Colonic mucosa (tissue), 4 donors: ENCODE measurements at places on chromosomes 1 and 21. TPM values are rescaled to one million over a fixed set of nuclear protein-coding genes. Genes with fewer than 3 reads are reported as not detected.

Gene CD2
- total RNA-seq = 3.8 TPM

DNA sequence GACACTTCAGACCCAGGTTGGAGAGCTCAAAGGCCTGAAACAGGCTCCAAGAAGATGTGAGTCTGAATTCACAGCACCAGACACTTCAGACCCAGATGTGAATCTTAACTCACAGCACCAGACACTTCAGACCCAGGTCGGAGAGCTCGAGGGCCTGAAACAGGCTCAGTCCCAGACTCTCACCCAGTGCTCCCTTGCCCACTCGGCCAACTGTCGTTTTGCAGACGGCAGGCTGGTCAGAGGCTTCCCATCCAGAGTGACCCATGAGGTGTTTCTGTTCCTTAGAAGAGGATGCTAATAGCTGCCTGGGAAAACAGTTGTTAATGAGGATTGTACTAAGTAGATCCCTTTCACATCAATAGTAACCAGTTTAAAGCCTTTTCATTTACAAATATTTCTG is 88.4 kb downstream of the ADARB1 start:
- DNase-seq = no peak

Gene ANGPTL7
- not detected for total RNA-seq

GRCh38 chr21:15695241-15695640 is 34.5 kb upstream of the USP25 start:
- no peak for DNase-seq

DNA sequence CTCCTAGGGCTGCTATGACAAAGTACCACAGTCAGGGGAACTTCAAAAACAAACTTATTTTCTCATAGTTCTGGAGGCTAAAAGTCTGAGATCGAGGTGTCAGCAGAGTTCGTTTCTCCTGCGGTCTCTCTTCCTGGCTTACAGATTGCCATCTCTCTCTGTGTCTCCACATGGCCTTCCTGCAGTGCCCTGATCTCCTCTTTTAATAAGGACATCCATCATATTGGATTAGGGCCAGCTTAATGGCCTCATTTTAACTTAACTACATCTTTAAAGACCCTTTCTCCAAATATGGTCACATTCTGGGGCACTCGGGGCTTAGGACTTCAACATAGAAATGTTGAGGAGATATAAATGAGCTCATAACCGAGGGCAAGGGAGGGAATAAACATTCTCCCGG is 12.2 kb downstream of the C1orf74 start:
- no peak for DNase-seq

Gene LINGO4
- 0.13 TPM for total RNA-seq

GRCh38 chr1:225423518-225423855 is 4.4 kb downstream of the LBR start:
- no peak for DNase-seq

DNA sequence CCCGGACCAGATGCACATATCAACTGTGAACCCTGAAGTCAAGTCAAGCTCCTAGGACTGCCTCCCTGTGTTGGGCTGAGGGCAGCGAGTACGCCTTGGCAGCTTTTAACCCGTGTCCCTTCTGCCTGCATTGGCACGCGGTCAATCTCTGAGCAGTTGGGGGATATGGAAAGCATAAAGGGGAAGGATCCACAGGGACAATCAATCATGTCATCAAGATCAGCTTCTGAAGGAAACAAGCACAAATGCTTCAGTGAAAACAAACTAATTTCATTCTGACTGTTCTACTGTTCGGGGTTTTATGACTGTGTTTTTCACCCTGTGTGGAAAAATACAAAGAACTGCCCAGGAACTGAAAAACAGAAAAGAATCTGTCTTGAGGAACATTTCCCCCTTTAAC is 106.2 kb downstream of the RUNX1 start:
- DNase-seq = no peak

Gene TRNP1
- 2.7 TPM for total RNA-seq

- no peak for DNase-seq
Observed at GRCh38 chr21:20301395-20301794, 696.8 kb upstream of the NCAM2 start.

- no peak for DNase-seq
Observed at GRCh38 chr1:111097356-111098099, 42.4 kb downstream of the DRAM2 start.

GRCh38 chr1:62953633-62954032 is 169.7 kb downstream of the ATG4C start:
- DNase-seq = no peak

- DNase-seq = no peak
Observed at GRCh38 chr1:188769181-188769580, 1708.5 kb downstream of the BRINP3 start.

Gene LYSMD1
- 6.8 TPM for total RNA-seq
